ENCODE measurements at places on chromosomes 11 and 22. TPM values are rescaled to one million over a fixed set of nuclear protein-coding genes. Genes with fewer than 3 reads are reported as not detected.

MYEOV gene
- total RNA-seq, result 0.23 TPM

HBG1 gene
- not detected for total RNA-seq

KDM4D gene
- 1.3 TPM for total RNA-seq

MED17 gene
- total RNA-seq, result 36.3 TPM

TMEM9B gene
- total RNA-seq, result 25.2 TPM

IZUMO1R gene
- total RNA-seq, result not detected

Data from activated CD8-positive, alpha-beta memory T cell treated with anti-CD3 and anti-CD28 coated beads for 36 hours (primary cell).